ENCODE measurements at places on chromosomes 2 and 18.

DNA sequence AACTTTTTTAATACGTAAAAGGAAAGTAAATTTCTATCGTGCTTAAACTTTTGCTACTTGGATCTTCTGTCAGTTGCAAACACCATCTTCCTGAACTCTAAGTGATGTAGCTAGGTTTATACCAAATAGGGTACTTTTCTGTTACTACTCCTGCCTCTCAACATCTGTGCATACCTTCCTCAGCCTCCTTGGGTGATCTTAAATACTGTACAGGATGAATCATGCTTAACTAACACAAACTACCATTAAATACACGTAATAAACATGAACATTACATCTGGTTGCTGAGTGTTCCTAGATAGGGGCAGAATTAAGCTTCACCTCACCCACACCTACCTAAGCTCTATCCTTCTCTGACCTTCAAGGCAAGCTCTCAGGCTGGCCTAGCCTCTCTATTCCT, 398.0 kb downstream of the TXNL1 start:
- no peak for DNase-seq

DNA sequence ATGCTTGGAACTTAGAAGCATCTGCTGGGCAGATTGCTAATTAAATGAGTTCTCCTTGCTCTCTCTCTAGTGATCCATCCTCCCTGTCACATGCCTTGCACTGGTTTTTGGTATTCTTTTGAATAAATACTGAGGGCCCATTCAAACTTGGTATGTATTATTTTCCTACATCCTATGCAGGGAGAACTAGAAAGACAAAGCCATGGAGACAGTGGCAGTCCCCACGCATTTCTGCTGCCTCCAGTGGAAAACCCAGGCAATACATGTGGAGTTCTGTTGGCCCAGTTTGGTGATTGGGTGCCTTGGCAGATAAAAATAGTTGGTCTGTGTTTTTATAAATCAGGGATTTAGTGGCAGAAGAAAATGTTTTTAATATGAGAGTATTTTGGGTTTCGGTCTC, 68.7 kb downstream of the DIS3L2 start:
- no peak for DNase-seq

GRCh38 chr2:173435574-173435973, 80.9 kb downstream of the CDCA7 start:
- DNase-seq = no peak

- no peak for DNase-seq
These were observed 37.3 kb downstream of the LONRF2 start for GRCh38 chr2:100285011-100285410.

- DNase-seq = no peak
These were observed 87.1 kb downstream of the BCL2L11 start for GRCh38 chr2:111207851-111208250.

GRCh38 chr2:191675807-191676721, 1.9 kb upstream of the NABP1 start:
- DNase-seq = no peak

- no peak for DNase-seq
These were observed 6.7 kb downstream of the TNFRSF11A start for GRCh38 chr18:62331581-62332356.

DNA sequence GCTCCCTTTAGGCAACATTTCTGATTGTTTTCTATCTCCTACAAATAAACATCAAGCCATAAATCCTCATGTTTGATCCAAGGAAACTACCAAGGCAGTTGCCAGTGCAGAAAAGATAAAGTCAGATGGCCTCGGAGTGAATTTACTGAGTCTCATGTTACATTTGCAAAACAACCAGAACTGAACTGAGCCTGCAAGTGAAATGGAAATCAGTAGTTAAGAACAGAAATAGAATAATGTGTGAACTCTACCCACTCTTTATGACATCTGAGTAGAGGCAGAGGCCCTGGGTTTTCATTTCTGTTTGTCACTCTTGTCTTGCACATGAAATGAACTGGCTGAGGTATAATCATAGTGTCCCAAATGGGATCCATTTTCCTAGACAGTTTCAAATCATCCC, 20.4 kb upstream of the DAPL1 start:
- DNase-seq = no peak

- no peak for DNase-seq
These were observed 24.0 kb upstream of the ARPC2 start for GRCh38 chr2:218192902-218193430.

DNA sequence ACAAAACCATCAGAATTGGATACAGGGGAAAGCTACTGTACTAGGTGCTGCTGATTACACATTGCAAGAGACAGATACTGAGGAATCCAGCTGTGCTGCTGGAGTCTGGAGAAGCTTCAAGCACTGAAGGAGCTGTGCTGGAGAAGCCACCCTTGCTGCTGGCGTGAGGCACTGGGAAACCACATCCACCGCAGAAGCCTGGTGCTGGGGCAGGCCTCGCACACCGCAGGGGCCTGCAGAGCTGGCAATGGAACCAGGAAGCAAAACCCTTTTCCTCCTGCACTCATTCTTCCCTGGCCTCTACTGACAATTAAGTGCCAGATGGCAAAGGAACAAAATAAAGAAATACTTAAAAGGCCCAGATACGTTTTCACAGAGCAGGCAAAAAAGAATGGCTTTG, 94.4 kb upstream of the MSH6 start:
- DNase-seq = no peak

DNA sequence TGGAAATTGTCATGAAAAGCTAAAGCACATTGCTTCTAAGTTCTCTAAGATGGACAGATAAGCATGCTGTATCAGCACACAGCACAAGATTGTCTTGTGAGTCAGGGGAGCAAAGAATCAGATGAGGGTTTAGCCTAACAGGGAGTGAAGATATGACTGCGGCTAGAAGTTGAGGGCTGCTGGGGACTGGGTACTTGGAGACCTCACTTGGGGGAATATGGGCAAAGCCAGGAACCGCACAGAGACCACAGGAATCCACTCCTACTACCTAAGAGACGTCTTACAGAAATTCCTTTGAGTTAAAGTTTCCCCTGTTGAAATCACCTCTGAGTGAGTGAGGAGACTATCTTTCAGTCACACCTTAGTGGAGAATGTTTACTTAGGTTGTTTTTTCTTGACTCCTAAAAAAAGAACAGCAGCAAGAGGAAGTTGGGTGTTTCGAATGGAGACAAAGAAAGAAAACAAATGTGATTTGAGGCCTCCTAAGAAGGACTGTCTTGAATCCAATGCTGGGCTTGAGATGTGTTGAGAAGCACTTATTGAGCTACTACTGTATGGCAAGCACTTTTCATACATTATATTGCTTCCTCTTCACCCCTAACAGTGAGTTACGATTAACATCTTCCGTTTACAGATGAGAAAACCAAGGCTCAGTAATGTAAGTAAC, 100.7 kb downstream of the ANKRD44 start:
- no peak for DNase-seq

- no peak for DNase-seq
These were observed 16.2 kb downstream of the CHCHD5 start for GRCh38 chr2:112600634-112601033.

DNA sequence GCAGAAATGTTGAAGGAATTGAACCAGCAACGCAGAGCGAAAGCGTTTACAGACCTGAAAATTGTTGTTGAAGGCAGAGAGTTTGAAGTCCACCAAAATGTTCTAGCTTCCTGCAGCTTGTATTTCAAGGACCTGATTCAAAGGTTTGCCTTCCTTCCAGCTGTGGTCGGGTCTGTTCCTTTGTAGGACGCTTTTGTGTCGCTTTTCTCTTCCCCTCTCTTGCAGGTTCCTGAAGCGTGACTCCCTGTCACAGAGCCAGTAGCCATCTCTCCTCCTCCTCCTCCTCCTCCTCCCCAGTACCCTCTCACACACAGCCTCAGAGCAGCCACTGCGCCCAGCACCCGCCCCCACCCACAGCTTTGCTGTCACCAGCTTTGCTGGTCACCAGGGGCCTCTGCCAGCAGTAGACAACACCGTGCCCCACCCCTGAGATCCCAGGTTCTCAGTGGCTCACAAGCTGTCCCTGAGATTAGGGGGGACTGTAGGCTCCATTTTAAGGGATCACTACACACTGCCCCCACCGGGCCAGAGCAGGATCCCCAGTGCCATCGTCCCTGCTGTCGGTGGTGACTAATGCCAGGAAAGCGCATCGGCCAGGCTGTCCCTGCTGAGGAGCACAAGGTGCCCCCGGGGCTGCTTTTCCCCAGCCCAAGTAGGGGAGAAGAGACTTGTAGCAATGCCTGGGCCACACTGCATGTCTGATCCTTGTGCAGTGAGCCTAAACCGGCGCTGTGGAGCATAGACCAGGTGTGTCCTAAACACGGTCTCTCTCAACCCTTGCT, 242.3 kb downstream of the ATAD2B start:
- DNase-seq = no peak
